Panc1 (cell line): ENCODE measurements at places on chromosomes 7 and 10.
A peak's percentile ranks its signal among the peaks of the same experiment; 100 is the strongest.

GRCh38 chr10:5292196-5292735, 72.5 kb upstream of the UCN3 start:
- no peak for DNase-seq
- no peaks in the 10 kb centered on the region for H3K4me1 ChIP-seq
- H3K27ac ChIP-seq, result no peak overlapping the region
- no peak overlapping the region for H3K4me3 ChIP-seq
- H3K36me3 ChIP-seq, result no peaks in the 10 kb centered on the region
- no peaks in the 10 kb centered on the region for H3K27me3 ChIP-seq

GRCh38 chr10:125094806-125095205, 65.6 kb downstream of the CTBP2 start:
- no peak for DNase-seq
- no peak overlapping the region for H3K27ac ChIP-seq
- peaks cover 5% of the 10 kb centered on the region; the same call in 1 of the 2 replicates for H3K4me1 ChIP-seq

GRCh38 chr10:34966040-34966439, 124.1 kb downstream of the CUL2 start:
- no peaks in the 10 kb centered on the region for H3K36me3 ChIP-seq
- H3K4me1 ChIP-seq, result no peaks in the 10 kb centered on the region
- H3K27ac ChIP-seq, result no peak overlapping the region
- DNase-seq, result no peak
- H3K27me3 ChIP-seq, result no peaks in the 10 kb centered on the region

DNA sequence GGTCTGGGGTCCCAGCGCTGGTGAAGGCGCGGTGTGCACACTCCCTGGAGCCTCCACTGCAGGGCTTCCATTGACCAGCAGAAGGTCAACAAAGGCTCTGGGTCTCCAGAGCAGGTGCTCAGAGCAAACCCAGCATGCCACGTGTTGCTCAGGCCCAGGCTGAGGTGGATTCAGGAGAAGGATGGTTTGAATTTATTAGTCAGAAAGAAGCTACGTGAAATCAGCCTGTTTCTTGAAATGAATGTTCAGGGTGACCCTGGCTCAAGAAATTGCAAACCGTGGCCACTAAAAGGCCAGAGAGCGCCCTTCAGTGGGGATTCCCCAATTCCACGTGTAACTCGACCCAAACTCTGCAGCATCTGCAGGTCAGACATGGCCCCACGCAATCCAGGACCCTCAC, 82.7 kb upstream of the PFKP start:
- peaks cover 5% of the 10 kb centered on the region for H3K4me1 ChIP-seq
- no peak overlapping the region for H3K27ac ChIP-seq
- no peaks in the 10 kb centered on the region for H3K27me3 ChIP-seq
- no peak overlapping the region for H3K4me3 ChIP-seq
- DNase-seq, result no peak

- no peaks in the 10 kb centered on the region for H3K36me3 ChIP-seq
- H3K4me1 ChIP-seq, result 0 out of 2 replicates have a peak, but pooled peaks cover 5% of the 10 kb centered on the region
- no peak overlapping the region for H3K27ac ChIP-seq
- no peaks in the 10 kb centered on the region for H3K27me3 ChIP-seq
- no peak for DNase-seq
Measured at GRCh38 chr10:69232252-69232651, 12.1 kb downstream of the HKDC1 start.

DNA sequence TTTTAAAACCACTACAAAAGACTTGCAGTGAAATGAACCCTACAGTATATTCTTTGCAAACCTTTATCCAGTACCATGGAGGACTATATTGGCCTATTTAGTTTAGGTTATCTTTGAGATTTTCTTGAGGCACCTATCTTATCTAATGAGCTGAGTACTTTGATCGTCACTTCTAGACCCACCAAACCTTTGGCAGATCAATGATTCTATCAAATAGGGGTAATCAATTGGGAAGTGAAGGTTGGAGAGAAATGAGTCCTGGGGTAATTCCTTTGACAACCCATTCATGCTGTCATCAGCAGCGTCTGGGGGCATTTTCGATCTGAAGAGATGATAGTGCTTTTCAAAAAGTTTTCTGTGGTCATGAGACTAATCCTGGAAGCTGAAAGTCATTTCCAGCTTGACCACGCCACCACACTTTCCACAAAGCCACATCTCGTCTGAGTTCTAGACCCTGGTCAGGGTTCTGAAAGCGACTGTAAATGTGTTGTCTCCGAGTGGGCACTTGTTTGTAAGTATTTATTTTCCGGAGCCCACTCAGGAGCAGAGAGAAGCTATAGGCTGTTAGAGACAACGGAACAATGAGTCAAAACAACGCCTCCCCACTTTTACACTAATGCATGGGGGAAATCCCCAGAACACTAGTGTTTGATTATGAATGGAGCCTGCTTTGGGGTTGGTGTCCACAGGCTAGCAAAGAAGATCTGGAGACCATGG, 4.8 kb downstream of the EGR2 start:
- no peaks in the 10 kb centered on the region for H3K36me3 ChIP-seq
- H3K4me3 ChIP-seq, result no peak overlapping the region
- peaks cover 16% of the 10 kb centered on the region for H3K27me3 ChIP-seq
- H3K27ac ChIP-seq, result no peak overlapping the region

DNA sequence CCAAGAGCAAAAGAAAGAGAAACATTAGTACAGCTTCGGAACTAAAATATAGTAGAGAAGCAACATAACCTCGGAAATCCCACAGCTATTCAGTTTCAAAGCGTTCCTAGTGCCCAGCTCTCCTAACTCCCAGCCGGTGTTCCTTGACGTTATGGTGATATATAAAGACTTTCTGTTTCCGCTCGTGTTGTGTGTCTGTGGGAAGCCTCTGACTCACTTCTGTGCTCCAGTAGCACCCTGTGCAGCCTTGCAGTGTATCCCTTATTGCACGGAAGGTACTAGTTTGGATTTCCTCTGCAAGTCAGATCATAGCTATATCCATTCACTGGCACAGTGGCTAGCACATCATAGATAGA, 535 bp downstream of the ASAH2B start:
- H3K4me3 ChIP-seq, result peak overlapping the region; percentile 74
- peaks cover 4% of the 10 kb centered on the region; the same call in 1 of the 2 replicates for H3K27me3 ChIP-seq
- H3K27ac ChIP-seq, result peak overlapping the region; percentile 93
- H3K4me1 ChIP-seq, result peaks cover 3% of the 10 kb centered on the region
- no peak for DNase-seq
- peaks cover 6% of the 10 kb centered on the region for H3K36me3 ChIP-seq

- H3K4me1 ChIP-seq, result no peaks in the 10 kb centered on the region
- no peak overlapping the region for H3K27ac ChIP-seq
- H3K4me3 ChIP-seq, result no peak overlapping the region
- no peak for DNase-seq
Measured at GRCh38 chr7:35908331-35909216, 107.7 kb downstream of the SEPTIN7 start.

DNA sequence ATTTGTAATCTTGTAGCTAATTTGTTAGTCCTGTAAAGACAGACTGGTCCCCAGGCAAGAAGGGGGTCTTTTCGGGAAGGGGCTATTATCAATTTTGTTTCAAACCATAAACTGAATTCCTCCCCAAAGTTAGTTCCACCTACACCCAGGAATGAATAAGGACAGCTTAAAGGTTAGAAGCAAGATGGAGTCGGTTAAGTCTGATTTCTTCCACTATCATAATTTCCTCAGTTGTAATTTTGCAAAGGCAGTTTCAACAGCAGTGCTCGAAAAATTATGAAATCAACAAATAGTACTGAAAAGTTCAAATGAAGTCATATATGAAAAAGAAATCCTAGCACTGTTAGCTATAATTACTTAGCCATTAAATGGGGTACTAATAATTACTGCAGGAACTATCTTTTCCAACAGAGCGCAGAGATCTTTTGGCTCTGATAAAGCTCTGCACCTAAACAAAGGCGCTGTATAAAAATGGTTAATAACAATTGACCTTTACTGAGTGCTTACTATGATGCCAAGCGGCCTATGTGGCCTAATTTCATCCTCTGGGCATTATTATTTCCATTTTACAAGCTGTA, 756 bp upstream of the SEC24C start:
- H3K4me1 ChIP-seq, result peaks cover 23% of the 10 kb centered on the region
- H3K27ac ChIP-seq, result peak overlapping the region; percentile 100
- no peaks in the 10 kb centered on the region for H3K27me3 ChIP-seq
- H3K36me3 ChIP-seq, result peaks cover 8% of the 10 kb centered on the region; the same call in 1 of the 2 replicates
- DNase-seq, result no peak

GRCh38 chr7:128106821-128107220, 75.6 kb upstream of the LRRC4 start:
- H3K4me1 ChIP-seq, result no peaks in the 10 kb centered on the region; the same call in 1 of the 2 replicates
- peaks cover 2% of the 10 kb centered on the region; the same call in 1 of the 2 replicates for H3K27me3 ChIP-seq
- no peaks in the 10 kb centered on the region for H3K36me3 ChIP-seq

GRCh38 chr10:4429571-4429970, 396.4 kb upstream of the AKR1E2 start:
- no peaks in the 10 kb centered on the region for H3K36me3 ChIP-seq
- H3K4me1 ChIP-seq, result no peaks in the 10 kb centered on the region; the same call in none of the 2 replicates
- no peaks in the 10 kb centered on the region for H3K27me3 ChIP-seq
- peak overlapping the region; percentile 75 for H3K27ac ChIP-seq

DNA sequence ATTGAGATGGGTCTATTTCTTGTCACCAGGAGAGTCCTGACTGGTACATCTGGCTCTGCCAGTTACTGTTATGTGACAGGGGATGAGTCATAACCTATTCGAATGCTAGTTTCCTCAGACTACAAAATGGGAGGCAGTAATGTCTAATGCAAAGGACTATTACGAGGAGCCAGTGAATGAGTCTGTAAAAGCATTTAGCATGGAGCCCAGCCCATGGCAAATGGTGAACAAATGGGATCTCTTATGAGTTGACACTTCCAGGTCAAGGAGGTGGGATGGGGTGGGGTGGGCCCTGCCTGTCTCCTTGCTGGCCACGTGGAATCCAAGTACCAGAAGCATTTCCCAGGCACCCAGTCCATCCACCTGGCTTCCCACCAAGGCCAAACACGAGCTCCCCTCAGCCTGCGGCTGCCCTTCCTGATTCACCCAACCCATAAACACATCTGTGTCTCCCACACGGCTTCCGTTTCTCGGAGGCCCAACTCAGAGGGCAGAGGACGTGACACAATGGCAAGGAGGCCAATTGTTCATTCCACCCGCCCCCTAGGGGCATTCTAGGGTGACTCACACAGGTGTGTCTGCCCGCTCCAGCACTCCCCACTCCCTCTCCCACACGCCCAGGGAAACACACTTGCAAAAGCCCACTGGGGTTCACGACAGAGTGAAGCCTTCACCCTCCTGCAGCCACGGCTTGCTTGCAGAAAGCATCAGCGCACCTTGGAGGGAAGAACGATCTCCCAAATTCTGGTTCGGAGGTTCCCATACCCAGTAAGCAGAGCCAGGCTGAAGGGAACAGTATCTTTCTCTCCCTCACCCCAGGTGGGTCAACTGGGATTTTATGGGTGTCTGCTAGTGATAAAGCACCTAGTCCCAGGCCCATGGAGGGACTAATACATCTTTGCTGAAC, 109.8 kb downstream of the SH3PXD2A start:
- no peak overlapping the region for H3K4me3 ChIP-seq
- H3K27ac ChIP-seq, result no peak overlapping the region
- DNase-seq, result no peak
- no peaks in the 10 kb centered on the region for H3K4me1 ChIP-seq
- H3K36me3 ChIP-seq, result no peaks in the 10 kb centered on the region
- H3K27me3 ChIP-seq, result no peaks in the 10 kb centered on the region

GRCh38 chr10:74917481-74918077, 91.2 kb downstream of the KAT6B start:
- H3K36me3 ChIP-seq, result no peaks in the 10 kb centered on the region
- H3K4me3 ChIP-seq, result no peak overlapping the region
- DNase-seq, result no peak

DNA sequence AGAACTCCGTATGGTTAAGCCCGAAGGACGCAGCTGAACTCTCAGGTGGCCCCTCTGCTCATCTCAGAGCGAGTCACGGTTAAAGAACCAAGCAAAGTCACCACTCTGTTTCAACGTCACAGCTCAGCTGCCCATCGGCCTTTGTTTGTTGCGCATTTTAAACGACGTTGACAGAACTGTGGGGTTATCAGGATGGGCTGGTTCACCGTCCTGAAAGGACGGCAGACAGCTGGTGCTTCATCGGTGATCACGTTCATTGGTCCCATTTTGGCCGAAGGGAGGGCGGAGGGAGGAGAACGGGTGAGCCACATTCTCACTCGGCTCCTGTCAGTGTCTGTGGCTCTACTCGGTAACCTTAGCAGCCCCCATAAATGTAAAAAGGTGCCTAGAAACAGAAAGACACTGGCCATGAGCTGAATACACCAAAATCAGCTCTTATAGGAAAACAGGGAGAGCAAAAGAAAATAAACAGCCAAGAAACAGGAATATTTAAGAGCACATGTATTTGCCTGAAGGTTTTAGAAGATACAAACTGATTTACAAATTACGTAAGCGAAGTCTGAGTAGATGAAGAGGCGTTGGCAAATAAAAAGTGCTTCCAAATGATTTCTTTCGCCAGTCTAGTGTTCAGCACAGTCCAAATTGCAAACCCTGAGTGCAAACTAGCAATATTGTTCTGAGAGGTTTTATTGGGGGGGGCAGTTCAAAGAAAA, 8.4 kb downstream of the PRKAG2 start:
- H3K27me3 ChIP-seq, result no peaks in the 10 kb centered on the region
- no peaks in the 10 kb centered on the region for H3K36me3 ChIP-seq
- H3K4me3 ChIP-seq, result no peak overlapping the region
- no peaks in the 10 kb centered on the region for H3K4me1 ChIP-seq
- H3K27ac ChIP-seq, result no peak overlapping the region

- DNase-seq, result no peak
- H3K36me3 ChIP-seq, result no peaks in the 10 kb centered on the region
- H3K4me3 ChIP-seq, result no peak overlapping the region
Measured at GRCh38 chr10:128280271-128280670, 154.0 kb upstream of the MKI67 start.

DNA sequence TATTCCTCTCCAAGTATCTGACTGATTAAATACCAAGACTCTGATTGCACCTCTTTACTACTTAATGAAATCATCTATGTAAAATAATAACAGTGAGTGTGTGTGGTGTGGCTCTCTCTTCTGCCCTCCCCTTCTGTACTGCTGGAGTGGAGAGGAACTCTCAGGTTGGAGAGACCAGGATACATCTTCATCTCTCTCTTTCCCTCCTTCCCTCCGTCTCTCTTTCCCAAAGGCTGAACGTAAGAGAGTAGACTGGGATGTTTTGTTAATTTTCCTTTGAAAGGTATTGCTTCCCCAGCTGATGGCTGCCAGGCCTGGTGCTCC, 272 bp upstream of the GJC3 start:
- H3K27ac ChIP-seq, result no peak overlapping the region
- H3K36me3 ChIP-seq, result no peaks in the 10 kb centered on the region
- peaks cover 38% of the 10 kb centered on the region for H3K27me3 ChIP-seq
- H3K4me1 ChIP-seq, result no peaks in the 10 kb centered on the region; the same call in 1 of the 2 replicates
- DNase-seq, result no peak
